ENCODE measurements at places on chromosomes 3 and 15.

DNA sequence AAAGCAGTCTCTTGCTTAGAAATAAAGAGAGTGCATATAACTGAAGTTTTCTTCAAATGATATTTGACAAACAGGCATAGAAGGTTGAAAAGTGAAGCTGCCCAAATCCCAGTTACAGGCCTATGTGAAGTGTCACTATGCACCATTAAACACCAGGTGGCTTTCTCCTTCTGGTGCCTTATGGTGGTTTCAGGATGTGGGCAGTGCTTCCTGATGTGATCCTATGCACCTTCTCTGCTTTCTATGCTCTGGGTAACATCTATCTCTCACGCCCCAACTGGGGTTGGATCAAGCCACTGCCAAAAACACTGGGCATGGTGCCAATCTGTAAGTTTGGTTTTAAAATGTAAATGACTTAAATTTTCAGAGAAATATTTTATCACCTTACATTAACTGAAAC lies 744.7 kb downstream of the TUSC7 start:
- DNase-seq = peak; percentile 22

DNA sequence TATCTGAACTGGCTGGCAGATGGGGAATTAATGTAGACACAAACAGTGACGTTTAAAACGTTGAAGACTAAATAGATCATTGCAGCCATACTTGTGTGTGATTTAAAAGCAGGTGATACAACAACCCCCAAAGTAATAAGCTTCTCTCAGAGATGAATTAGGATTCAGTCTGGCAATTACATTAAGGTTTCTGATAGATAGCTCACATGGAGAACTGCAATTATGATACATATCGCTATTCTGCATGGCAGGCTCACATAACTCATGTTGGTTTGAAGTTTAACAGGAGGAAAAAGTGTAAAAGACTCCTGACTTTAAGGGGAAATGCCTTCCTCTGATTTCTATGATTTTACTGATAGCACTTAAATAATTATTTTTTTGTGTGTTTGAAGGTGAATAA lies 196.9 kb downstream of the CLSTN2 start:
- DNase-seq = no peak

- DNase-seq = no peak
These were observed 216.9 kb upstream of the DCBLD2 start for GRCh38 chr3:99118381-99118780.

DNA sequence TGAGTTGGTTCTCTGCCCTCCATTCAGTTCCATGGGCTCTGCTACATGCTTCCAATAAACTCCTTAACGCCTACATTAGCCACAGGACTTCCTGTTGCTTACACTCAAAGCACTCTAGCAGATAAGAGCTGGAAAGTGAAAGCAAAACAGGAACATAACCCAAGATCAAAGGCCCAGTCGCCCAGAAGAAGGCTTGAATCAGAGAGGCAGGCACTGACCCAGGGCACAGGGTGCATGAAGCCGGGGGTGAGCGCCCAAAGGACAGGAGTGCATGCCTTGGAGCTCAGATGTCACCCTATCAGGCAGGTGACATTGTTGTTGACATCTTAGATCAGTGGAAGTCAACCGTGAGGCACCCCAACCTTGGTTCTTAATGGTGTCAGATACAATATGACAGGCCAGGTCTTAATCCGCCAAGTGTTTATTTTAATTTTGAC lies 235.1 kb downstream of the UACA start:
- DNase-seq = no peak

- no peak for DNase-seq
These were observed 42.0 kb downstream of the MKRN2 start for GRCh38 chr3:12598890-12599289.

- DNase-seq = no peak
These were observed 867 bp upstream of the DCAF1 start for GRCh38 chr3:51500632-51501131.

GRCh38 chr3:123480428-123480827 lies 31.5 kb upstream of the ADCY5 start:
- no peak for DNase-seq

- peak; percentile 66 for DNase-seq
These were observed 80.1 kb downstream of the SSR3 start for GRCh38 chr3:156474560-156475389.

- DNase-seq = no peak
These were observed 77.0 kb upstream of the UMPS start for GRCh38 chr3:124653071-124653796.

DNA sequence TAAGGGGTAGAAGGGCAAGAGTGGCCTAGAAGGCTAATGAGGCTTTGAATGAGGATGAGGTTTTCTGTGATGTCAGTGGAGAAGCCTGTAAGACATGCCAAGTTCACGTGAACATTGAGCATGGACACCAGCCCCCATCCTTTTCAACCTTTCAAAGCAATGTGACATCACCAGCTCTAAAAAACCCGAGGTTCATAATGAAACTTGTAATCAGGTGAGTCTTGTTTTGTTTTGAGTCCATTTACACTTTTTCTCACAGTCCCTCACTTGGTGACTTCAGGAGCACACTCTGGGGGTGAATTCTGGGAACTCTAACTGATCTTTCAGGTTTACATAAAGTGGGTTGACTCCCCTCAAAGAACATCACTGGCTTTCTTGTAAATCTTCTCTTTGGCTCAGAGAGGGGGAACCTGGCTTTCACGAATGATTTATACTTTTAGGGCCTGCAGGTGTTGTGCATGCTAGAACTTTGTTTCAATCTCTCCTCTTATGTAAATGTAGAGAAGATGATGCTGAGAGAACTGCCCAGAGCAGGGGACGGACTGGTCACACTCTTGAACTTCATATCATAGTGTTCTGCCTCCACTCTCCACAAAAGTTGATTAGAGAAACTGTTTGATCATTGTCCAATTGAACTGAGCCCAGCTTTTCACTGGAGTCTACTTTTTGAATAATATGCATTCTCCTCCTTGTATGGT lies 224.7 kb upstream of the SATB1 start:
- DNase-seq = no peak

GRCh38 chr3:72381584-72381983 lies 466.7 kb downstream of the SHQ1 start:
- DNase-seq = no peak

- DNase-seq = no peak
These were observed 698 bp downstream of the MELTF start for GRCh38 chr3:197028728-197029510.

- DNase-seq = peak; percentile 59
These were observed 72.2 kb downstream of the TOP2B start for GRCh38 chr3:25592510-25592968.

DNA sequence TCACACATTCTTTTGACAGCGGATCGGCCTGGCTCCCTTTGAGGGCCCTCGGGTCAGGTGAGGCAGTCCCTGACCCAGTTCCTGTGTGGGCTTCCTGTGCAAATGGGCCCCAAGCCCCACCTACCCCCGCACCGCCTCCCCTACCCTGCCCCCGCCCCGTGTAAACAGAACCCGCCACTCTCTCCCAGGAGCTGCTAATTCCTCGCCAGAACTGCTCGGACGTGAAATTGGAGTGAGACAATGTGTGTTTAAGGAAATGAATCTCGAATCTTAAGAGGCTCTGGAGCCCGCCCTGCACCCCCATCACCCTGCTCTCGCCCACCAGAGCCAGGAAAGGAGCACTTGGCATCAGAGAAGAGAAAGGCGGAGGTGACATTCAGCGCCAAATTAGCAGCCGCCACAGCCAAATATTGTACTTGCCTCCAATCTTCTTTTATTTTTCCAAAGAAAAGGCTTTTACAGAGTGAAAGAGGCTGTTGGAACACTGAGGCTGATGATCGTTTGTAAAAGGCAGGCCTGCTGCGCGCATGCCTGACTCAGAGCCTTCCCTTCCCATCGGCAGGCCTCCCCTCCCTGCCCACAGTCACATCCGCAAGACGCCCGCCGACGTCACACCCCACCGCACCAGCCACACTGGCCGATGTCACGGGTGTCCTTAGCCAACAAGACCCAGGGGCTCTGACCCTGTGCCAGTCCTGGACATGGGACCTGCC lies 53.1 kb downstream of the CACNA2D2 start:
- peak; percentile 56 for DNase-seq

- no peak for DNase-seq
These were observed 5.4 kb upstream of the TRIM59 start for GRCh38 chr3:160454995-160455394.

GRCh38 chr3:174438501-174439145 lies 420.5 kb upstream of the NAALADL2 start:
- no peak for DNase-seq

DNA sequence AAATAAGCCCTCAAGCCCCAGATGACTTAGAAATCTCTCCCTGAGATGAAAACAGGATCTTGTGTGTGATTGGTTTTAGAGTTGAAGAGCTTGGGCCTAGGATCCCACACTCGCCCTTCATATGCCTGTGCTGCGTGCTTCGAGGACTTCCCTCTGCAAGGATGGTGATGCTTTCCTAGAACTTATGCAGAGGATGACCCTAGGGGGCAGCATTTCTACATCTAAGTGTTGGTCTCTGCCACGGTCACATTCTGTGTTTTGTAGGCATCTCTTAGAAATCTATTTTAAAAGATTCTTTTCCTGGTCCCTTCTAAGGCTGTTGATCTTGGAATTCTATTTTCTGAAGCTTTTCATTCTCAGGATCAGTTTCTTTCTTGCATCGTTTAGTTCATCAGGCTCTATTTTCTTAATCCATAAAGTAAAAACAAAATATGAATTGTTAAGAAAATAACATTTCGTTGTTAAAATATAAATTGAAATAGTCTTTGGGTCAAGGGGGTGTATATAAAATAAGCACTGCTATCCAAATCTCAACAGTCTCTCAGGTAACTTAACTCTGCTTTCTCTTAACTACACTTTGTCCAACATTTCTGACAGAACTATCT lies 45.7 kb downstream of the WDR76 start:
- peak; percentile 92 for DNase-seq

DNA sequence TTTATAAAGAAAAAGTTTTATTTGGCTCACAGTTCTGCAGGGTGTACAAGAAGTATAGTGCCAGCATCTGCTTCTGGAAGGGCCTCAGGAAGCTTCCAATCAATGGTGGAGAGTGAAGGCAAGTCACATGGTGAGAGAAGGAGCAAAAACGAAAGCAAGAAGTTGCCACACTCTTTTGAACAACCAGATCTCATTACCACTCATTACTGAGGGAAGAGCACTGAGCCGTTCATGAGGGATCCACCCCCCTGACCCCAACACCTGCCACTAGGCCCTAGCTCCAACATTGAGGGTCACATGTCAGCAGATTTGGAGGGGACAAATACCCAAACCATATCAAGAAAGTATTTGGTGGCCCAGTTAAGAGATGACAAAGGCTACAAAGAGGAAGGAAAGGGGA lies 239.3 kb upstream of the UBE2E1 start:
- no peak for DNase-seq

DNA sequence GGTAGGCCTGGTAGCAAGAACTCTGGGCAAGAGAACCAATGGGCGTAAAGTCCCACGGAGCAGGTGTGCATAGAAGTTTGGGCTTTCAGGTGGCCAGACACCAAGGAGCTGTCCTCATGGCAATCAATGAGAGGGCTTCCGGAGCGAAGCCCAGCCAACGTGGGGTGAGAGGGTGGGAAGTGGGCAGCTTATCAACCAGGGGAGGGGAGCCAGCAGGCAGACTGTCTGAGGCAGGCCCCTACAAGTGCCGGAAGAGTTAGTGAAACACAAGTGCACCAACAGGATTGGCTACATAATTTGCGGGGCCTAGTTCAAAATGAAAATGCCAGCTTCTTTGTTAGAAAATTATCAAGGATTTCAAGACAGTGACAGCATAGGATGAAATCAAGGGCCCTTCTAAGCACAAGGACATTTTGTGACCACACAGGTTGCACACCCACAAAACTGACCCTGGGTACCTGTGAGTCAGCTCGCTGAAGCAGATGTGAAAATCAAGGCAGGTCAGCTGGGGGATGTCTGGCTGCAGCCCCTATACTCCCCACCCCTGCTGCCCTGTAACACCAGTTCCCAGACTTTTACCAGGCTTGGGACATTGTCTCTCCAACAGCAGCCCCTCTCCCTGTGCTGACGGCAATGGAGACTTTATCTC lies 102.1 kb upstream of the ETV5 start:
- DNase-seq = no peak

GRCh38 chr3:101890716-101891115 lies 41.4 kb downstream of the NFKBIZ start:
- DNase-seq = no peak

DNA sequence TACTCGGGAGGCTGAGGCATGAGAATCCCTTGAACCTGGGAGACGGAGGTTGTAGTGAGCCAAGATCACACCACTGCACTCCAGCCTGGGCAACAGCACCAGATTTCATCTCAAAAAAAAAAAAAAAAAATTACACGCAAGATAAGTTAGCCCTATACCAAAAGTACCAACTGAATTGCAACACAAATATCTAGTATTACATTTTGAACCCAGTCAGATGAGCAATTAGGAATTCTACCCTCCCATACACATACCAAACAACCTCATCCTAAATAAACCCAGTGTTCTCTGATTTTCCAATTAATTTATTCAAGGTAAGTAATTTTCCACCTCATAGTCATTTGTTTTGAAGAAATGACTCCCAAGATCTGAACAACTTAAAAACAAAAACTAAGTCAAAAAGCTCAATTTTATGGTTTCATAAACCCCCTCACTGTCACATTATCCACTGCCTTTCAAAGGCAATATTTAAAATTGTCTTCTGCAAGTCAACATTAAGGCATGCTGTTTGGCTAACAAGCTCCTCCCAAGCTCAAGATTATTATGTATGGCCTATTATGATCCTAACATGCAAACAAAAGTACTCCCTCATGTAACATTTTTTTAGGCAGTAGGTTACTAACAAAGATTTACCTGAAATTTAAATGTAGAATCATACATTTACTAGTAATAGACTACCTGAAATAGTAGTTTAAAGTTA lies 4.5 kb downstream of the RAF1 start:
- no peak for DNase-seq

GRCh38 chr3:30082652-30083051 lies 523.7 kb upstream of the TGFBR2 start:
- DNase-seq = peak; percentile 65

GRCh38 chr3:141454054-141454453 lies 32.8 kb upstream of the RASA2 start:
- no peak for DNase-seq

- no peak for DNase-seq
These were observed 525.8 kb downstream of the DIPK2A start for GRCh38 chr3:144497452-144497851.

- peak; percentile 85 for DNase-seq
These were observed 79.0 kb upstream of the DCLK3 start for GRCh38 chr3:36843065-36844051.

DNA sequence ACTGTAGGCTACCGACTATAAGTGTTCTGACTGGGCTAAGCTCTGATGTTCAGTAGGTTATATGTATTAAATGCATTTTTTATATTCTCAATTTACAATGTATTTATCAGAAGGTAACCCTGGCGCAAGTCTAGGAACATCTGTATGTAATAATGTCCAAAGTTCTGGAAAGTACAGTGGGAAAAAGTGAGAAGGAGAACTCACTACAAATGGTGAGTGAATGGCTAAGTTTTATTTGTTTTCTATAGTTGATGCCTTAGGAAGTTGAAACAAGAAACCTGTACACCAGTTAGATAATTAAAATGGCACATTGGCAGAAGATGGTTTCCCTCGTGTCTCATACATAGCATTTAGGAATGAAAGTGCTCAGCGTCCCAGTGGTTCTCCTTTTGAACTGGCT lies 333.4 kb upstream of the THRB start:
- no peak for DNase-seq

- no peak for DNase-seq
These were observed 148.4 kb downstream of the ZIC4 start for GRCh38 chr3:147257944-147258343.

Measured in GM23338 (cell line).